CD8-positive, alpha-beta memory T cell (primary cell): ENCODE measurements at places on chromosomes 7 and 10. TPM values are rescaled to one million over a fixed set of nuclear protein-coding genes. Genes with fewer than 3 reads are reported as not detected.
A peak's percentile ranks its signal among the peaks of the same experiment; 100 is the strongest.

- no peak for DNase-seq
- no peaks in the 10 kb centered on the region for H3K36me3 ChIP-seq
- H3K4me1 ChIP-seq = no peaks in the 10 kb centered on the region
- H3K27ac ChIP-seq = no peak overlapping the region
- no peaks in the 10 kb centered on the region for H3K27me3 ChIP-seq
Observed at GRCh38 chr7:109956916-109957315, 1134.0 kb upstream of the LRRN3 start.

DNA sequence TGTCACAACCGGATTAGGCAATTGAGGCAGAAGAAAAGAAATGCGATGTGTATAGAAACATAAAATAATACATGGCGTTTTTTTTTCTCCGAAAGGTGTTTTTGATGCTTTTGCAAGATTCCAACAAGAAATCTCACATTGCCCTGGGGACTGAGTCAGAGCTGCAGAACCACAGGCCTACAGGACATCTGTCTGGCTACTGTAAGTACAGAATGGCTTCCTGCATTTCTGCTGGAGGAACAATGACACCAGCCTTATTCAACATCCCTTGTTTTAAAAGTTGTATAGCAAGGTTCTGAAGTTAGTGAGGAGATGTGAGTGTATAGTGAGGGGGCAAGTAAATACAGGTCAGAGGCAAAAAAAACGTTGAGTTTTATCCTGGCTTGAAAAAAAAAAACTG, 256.4 kb downstream of the ABCA13 start:
- no peaks in the 10 kb centered on the region for H3K36me3 ChIP-seq
- H3K4me1 ChIP-seq = no peaks in the 10 kb centered on the region
- DNase-seq = no peak
- H3K27me3 ChIP-seq = no peaks in the 10 kb centered on the region

DNA sequence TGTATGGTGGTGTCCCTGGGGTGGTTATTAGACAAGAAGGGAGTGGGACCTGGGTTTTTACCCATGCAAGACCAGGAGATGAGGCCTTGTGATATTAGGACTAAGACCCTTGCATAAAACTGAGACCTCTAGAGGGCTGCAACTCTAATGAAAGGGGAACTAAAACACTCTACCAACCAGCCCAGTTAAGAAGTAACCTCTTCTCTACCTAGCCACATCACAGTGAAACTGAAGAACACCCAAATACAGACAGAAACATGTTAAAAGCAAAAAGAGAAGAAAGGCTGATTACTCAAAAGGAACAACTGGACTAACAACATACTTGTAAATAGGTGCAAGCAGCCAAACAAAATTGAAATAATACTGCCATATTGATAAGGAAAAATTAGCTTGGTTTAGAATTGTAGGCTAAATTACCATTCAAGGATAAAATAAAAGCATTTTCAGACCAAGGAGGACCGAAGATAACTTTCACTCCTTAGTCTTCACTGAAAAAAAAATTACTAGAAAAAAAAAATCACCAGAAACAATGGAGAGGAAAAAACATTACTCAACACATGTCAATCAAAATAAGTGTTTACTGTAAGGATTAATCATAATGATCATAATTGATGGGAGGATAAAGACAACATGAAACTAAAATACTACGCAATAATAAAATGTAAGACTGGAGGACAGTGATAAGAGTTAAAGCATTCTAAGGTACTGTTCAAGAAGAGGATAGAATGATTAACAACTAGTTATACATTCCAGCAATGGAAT, 27.6 kb downstream of the ERLIN1 start:
- H3K4me1 ChIP-seq = no peaks in the 10 kb centered on the region
- H3K27ac ChIP-seq = no peak overlapping the region
- peaks cover 19% of the 10 kb centered on the region for H3K36me3 ChIP-seq
- no peak for DNase-seq
- no peaks in the 10 kb centered on the region for H3K27me3 ChIP-seq

DNA sequence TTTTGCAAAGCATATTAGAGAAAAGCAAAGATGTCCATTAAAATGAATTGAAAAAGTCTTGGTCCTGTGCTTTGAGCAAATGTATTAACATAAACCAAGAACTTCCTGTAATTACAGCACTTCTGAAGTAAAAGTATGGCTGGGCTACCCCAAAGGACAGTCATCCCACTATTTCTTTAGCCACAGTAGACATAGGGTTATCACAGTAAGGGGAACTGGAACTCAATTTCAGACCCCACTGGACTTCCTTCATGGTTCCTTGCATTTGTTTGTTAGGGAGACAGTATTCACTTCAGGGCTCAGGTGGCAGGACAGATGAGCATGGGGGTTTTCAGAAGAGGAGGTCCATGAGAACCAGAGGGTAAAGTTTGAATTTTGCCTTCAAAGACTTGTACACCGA, 203.1 kb upstream of the PDE1C start:
- H3K27me3 ChIP-seq = no peaks in the 10 kb centered on the region
- DNase-seq = no peak

DNA sequence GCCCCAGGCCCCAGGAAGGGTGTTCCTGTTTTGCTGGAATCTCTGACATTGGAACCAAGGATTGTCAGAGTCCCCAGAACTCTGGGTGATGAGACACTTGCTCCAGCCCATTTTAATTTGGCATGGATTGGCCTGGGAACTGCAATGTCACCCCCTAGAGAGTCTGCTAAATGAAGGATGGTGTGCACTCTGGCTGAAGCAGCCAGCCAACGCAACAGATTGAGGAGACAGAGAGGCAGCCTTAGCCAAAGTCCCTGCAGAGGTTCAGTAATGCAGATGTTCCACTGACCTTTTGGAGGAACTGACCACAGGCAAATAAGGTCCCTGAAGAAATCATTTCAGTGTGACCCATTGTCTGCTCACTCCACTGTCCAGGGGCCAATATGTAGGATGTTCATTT, 13.4 kb downstream of the LRRC18 start:
- DNase-seq = no peak
- H3K4me3 ChIP-seq = no peak overlapping the region
- H3K4me1 ChIP-seq = no peaks in the 10 kb centered on the region
- H3K27me3 ChIP-seq = no peaks in the 10 kb centered on the region
- no peak overlapping the region for H3K27ac ChIP-seq
- no peaks in the 10 kb centered on the region for H3K36me3 ChIP-seq

DNA sequence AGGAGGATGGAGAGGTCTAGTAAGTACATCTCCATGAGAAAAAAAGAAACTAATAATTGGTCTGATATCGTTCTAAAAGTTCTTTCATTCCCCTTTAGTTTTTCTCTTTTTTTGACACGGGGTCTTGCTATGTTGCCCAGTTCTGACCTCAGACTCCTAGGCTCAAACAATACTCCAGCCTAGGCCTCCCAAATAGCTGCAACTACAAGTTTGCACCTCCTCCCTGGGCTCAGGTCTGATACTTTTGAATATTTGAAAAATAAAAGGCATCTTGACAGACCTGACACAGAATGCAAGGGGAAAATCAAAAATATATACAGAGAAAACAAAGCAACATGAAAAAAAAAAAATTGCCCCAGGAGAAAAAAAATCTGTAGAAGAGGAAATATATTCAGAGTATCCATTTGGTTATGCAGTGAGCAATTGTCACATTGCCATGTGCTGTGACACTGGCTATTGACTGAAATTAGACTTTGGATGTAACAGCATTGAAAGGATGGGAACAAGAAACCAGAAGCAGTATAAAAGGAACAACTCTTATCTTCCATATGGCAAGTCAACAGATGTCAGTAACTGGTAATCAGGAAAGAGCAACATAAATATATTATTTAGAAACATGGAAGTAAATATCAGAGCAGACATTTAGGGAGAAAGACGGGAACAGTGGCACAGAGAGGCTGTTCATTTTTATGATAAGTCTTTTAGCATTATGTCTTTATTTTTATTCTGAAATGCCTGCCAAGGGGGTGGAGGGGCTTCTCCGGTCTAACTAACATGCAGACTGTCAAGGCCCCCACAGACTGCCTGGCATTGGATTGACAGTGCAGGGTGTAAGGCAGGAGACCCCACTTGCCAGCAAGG, 408.4 kb downstream of the PARD3 start:
- H3K36me3 ChIP-seq = no peaks in the 10 kb centered on the region
- no peak overlapping the region for H3K4me3 ChIP-seq
- no peaks in the 10 kb centered on the region for H3K27me3 ChIP-seq
- DNase-seq = no peak

GRCh38 chr10:15744217-15744865, 24.6 kb upstream of the ITGA8 start:
- no peaks in the 10 kb centered on the region for H3K36me3 ChIP-seq
- no peak overlapping the region for H3K4me3 ChIP-seq
- no peaks in the 10 kb centered on the region for H3K27me3 ChIP-seq
- H3K27ac ChIP-seq = no peak overlapping the region
- peak; percentile 3 for DNase-seq

DNA sequence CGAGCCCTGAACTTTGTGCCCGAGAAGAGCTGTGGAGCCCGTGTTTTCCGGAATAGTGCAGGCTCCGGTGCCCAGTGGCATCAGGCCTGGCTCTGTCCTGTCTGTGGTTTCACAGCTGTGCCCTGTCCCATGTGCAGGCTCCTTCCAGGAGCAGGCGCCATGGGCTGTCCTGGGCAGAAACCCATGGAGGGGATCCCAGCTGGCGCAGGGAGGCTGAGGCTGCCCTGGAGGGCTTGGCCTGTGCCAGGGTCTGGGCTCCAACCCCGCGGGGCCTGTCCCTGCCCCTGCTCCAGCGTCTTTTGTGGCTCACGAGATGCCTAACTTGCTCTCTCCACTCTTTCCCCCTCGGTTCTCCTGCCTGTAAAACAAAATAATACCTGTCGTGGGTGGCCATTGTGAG, 23.3 kb upstream of the CRHR2 start:
- no peak overlapping the region for H3K4me3 ChIP-seq
- no peak overlapping the region for H3K27ac ChIP-seq
- no peak for DNase-seq
- no peaks in the 10 kb centered on the region for H3K27me3 ChIP-seq

- no peak for DNase-seq
- H3K4me3 ChIP-seq = no peak overlapping the region
- H3K36me3 ChIP-seq = no peaks in the 10 kb centered on the region
- H3K27ac ChIP-seq = no peak overlapping the region
Observed at GRCh38 chr10:114596793-114597192, 61.3 kb downstream of the ABLIM1 start.

- DNase-seq = no peak
- no peak overlapping the region for H3K27ac ChIP-seq
- H3K4me3 ChIP-seq = no peak overlapping the region
- no peaks in the 10 kb centered on the region for H3K36me3 ChIP-seq
- H3K4me1 ChIP-seq = no peaks in the 10 kb centered on the region
Observed at GRCh38 chr10:71077796-71078453, 134.4 kb upstream of the UNC5B start.

- H3K27ac ChIP-seq = no peak overlapping the region
- no peak overlapping the region for H3K4me3 ChIP-seq
- peaks cover 23% of the 10 kb centered on the region for H3K4me1 ChIP-seq
- H3K27me3 ChIP-seq = no peaks in the 10 kb centered on the region
- H3K36me3 ChIP-seq = peaks cover 4% of the 10 kb centered on the region
- no peak for DNase-seq
Observed at GRCh38 chr7:150621376-150621775, 10.8 kb downstream of the GIMAP6 start.

- no peak for DNase-seq
- H3K36me3 ChIP-seq = peaks cover 3% of the 10 kb centered on the region
Observed at GRCh38 chr7:2213551-2214215, 19.1 kb downstream of the MAD1L1 start.

DNA sequence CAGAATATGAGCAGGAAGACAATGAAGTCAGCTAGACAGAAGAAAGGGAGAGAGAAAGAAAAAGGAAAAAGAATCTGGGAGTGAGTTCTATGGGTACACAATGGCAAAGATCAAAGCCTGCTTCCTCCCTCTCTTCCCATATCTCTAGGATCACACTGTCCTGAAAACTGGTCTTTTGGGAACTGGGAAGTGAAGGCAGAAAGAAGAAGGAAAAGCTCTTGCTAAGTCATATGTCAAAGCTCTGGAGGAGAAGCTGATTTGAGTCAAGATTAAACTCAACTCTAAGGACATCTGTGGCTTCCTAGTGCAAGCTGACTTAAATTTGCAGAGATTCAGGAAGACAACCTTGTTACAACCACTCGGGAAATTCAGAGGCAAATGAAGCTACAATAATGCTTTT, 147.5 kb downstream of the DOCK4 start:
- no peaks in the 10 kb centered on the region for H3K36me3 ChIP-seq
- no peak overlapping the region for H3K27ac ChIP-seq
- no peaks in the 10 kb centered on the region for H3K27me3 ChIP-seq
- no peak for DNase-seq

DNA sequence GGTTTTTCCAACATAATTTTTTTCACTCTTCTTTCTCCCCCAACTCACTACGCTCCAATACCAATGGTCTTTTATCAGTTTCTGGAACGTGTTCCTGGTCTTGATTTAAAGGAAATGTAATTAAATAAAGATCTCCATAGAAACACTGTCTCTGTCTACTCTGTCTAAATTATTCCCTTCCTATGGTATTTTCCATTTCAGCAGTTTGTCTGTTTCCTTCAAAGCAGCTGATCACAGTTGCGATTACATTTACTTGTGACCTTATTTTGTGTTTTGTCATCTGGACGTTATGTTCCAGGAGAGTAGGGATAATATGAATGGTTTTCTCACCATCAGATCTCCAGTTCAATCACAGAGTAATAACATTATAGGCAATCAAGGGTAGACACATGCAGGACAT, 359.2 kb downstream of the NRG3 start:
- H3K4me3 ChIP-seq = no peak overlapping the region
- no peaks in the 10 kb centered on the region for H3K4me1 ChIP-seq
- H3K27me3 ChIP-seq = no peaks in the 10 kb centered on the region
- no peak for DNase-seq
- H3K27ac ChIP-seq = no peak overlapping the region
- H3K36me3 ChIP-seq = no peaks in the 10 kb centered on the region

- no peaks in the 10 kb centered on the region for H3K27me3 ChIP-seq
- H3K36me3 ChIP-seq = no peaks in the 10 kb centered on the region
- H3K4me1 ChIP-seq = no peaks in the 10 kb centered on the region
Observed at GRCh38 chr10:98150544-98150943, 16.1 kb downstream of the R3HCC1L start.

DNA sequence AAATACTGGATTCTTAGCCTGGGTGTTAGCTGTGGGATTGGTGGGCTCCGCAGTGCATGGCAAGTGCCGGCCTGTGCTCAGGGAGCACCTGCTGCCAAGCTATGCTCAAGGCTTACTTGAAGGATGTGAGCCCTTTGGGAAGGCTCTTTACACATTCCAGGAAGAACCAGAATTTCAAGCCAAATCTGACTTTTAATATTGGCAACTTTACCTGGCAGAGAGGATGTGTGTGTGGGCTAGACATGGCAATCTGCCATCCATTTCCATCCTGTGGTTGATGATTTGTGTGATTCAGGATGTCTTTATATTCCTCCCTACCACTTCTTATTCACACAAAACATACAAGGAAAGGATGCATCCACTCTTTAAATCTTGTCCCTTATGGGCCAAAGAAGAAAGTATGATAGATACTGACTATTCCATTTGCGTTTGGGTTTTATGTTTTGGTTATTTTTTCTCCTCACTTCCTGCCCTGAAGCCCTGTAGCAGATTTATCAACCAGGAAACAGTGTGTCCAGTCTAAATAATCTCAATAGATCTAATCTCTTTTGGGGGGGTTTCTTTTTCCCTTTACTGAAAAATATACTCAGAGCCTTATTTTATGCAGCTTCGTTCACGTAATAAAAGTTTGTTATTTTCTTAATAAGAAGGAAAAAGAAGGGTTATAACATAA, 247.1 kb downstream of the COBL start:
- no peaks in the 10 kb centered on the region for H3K36me3 ChIP-seq
- no peak overlapping the region for H3K27ac ChIP-seq
- DNase-seq = no peak

The LBX1 gene
- total RNA-seq = not detected

The GARIN1A gene
- 0.61 TPM for total RNA-seq

The SHH gene
- total RNA-seq = not detected

The ZNF853 gene
- 3.5 TPM for total RNA-seq

The PTPN20 gene
- total RNA-seq = 1.3 TPM

The GHRHR gene
- not detected for total RNA-seq

The IL2RA gene
- 1,224 TPM for total RNA-seq
